Type B pancreatic cell (in vitro differentiated cells): ENCODE measurements at places on chromosomes 5 and 9. TPM values are rescaled to one million over a fixed set of nuclear protein-coding genes. Genes with fewer than 3 reads are reported as not detected.

DNA sequence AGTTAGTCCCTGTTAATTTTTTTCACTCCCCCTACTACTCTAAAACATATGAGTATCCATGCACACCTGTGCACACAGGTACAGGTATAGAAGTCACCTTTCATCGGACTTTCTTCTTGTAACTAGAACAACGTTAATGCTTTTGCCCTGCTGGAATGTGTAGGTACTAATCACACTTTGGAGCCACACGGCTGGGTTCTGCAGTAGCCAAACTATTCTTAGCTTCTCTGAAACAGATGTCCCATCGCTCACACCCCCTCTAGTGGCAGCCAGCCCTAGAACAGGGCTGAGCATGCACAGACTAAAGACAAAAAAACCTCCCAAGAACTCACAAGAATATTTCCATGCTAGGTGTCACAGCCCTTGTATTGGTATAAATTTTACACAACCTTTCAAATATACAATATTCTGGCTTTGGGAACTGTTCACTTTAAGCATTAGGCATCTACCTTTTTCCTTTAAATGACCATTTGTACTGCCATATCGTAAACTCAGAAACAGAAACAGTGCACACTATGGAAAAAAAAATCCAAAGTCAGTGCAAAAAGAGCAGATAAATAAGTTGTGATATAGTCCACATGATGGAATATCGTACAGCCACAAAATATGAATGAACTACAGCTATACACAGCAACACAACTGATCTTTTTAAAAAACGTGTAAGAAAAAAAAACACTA, 64.0 kb downstream of the RETREG1 start:
- H3K27me3 ChIP-seq: no peaks in the 10 kb centered on the region
- peaks cover 4% of the 10 kb centered on the region for H3K4me1 ChIP-seq
- H3K27ac ChIP-seq: no peak overlapping the region
- DNase-seq: no peak

DNA sequence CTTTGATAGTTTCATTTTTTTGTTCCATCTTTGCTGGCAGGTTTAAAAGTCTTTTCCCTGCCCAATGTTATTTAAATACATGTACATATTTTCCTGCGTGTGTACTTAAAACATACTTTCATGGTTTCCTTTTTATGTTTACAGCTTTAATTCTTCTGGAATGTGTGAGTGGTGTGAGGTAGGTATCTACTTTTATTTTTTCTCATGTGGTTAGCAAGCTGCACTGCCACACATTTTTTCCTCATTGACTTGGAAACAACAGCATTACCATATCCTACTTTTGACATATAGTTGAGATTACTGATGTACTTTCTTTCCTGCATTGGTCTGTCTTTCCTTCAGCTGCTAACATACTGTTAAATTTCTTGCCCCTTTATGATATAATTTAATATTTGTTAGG, 51.4 kb upstream of the COL15A1 start:
- H3K36me3 ChIP-seq: no peaks in the 10 kb centered on the region
- no peak overlapping the region for H3K27ac ChIP-seq
- no peak overlapping the region for H3K4me3 ChIP-seq
- no peak for DNase-seq

DNA sequence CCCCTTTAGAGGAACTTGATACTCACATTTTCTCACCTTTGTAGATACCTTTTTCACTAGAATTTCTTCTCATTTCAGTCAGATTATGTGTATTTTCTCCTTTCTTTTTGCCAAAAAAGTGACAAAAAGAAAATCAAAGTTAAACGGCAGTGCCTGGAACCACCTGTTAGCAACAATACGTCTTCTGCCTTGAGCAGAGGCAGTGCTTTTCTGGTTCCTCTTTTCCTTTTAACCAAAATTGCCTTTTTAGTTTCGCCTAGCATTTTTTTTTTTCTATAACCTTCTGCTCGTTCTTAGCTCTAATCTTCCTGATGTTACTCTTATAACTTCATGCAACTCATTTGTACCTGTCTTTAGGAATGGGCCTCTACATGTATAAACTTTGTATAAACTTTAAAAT, 26.1 kb downstream of the SMIM32 start:
- H3K27me3 ChIP-seq: no peaks in the 10 kb centered on the region
- peaks cover 51% of the 10 kb centered on the region for H3K36me3 ChIP-seq
- no peak for DNase-seq
- no peaks in the 10 kb centered on the region for H3K4me1 ChIP-seq
- no peak overlapping the region for H3K4me3 ChIP-seq

GRCh38 chr5:142141463-142141862, 32.9 kb downstream of the NDFIP1 start:
- H3K27ac ChIP-seq: no peak overlapping the region
- DNase-seq: no peak
- H3K4me3 ChIP-seq: no peak overlapping the region
- H3K27me3 ChIP-seq: no peaks in the 10 kb centered on the region
- no peaks in the 10 kb centered on the region for H3K4me1 ChIP-seq
- H3K36me3 ChIP-seq: peaks cover 6% of the 10 kb centered on the region

Gene SURF2
- total RNA-seq: 21.3 and 23.5 TPM in 2 replicates

Gene IARS1
- 125 and 143 TPM in 2 replicates for total RNA-seq

Gene GDF9
- total RNA-seq: 1.4 and 1.5 TPM in 2 replicates

DNA sequence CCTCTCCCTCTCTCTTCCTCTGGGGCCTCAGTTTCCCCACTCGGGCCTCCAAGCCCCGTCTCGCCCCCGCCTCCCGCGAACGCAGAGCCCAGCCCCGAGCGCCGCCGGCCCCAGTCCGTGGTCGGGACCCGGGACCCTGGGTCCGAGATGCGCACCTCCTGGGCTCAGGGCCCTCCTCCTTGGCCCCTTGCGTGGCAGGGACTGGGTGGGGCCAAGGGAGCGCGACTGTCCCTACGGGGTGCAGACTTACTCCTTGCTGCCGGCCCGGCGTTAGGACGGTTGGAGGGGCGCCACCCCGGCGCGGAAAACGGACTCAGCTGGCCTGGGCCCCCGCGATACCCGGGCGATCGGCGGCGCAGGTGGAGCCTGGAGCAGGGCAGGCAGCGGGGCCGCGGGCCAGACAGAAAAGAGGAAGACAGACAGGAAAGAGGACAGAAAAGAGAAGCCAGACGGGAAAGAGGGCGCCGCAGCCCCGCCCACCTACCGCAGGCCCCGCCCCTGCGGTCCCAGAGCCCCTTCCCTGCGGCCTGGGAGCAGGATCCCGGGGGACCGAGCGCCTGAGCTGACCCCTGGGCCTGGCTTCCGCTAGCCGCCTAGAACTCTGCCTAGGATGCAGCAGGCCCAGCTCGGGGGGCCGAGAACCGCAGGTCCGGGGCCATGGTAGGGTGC, at the start of gene GBGT1:
TSS of gene GBGT1 (minus strand) at position 411 of the 669 bp plus-strand sequence. CDS start 1,502 bp downstream, outside the sequence.
- peaks cover 15% of the 10 kb centered on the region for H3K27me3 ChIP-seq
- H3K36me3 ChIP-seq: no peaks in the 10 kb centered on the region
- peak within 1 kb of the TSS; percentile 55 for H3K27ac ChIP-seq
- peaks cover 4% of the 10 kb centered on the region for H3K4me1 ChIP-seq
- DNase-seq: no peak

Gene BARHL1
- 0.14 TPM in 1 of 2 replicates, not detected in the other for total RNA-seq

GRCh38 chr5:151647320-151647861, 39.3 kb downstream of the SPARC start:
- H3K27ac ChIP-seq: no peak overlapping the region
- no peak for DNase-seq
- no peaks in the 10 kb centered on the region for H3K4me1 ChIP-seq
- no peaks in the 10 kb centered on the region for H3K27me3 ChIP-seq
- H3K4me3 ChIP-seq: no peak overlapping the region

DNA sequence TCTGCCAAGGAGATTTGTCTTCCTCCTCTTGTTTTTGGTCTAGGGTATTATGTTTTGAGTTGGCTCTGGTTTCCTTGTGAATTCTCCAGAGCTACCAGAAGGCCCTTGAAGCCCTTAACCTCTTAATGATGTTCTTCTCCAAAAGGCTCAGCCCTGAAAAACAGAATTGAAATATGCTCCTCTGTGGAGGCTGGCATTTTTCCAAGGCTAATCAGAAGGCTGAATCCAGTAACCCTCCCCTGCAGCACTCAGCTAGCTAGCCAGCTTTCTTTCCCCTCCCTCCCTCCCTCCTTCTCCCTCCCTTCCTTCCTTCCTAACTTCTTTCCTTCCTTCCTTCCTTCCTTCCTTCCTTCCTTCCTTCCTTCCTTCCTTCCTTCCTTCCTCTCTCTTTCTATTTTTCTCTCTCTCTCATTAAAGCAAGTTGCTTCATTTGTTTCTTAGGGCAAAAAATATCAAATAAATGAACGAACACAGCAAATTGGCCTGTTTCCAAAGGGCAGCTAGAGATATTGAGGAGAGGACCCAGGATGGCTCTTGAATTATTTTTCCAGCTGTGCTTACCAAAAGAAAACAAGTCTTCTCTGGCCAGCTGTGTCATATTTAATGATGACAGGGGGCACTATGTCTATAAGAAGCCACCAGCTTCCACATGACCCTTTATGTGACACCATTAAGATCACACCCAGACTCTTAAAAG, 38.7 kb downstream of the JAKMIP2 start:
- no peak overlapping the region for H3K4me3 ChIP-seq
- peaks cover 20% of the 10 kb centered on the region for H3K4me1 ChIP-seq
- no peak overlapping the region for H3K27ac ChIP-seq
- DNase-seq: no peak

DNA sequence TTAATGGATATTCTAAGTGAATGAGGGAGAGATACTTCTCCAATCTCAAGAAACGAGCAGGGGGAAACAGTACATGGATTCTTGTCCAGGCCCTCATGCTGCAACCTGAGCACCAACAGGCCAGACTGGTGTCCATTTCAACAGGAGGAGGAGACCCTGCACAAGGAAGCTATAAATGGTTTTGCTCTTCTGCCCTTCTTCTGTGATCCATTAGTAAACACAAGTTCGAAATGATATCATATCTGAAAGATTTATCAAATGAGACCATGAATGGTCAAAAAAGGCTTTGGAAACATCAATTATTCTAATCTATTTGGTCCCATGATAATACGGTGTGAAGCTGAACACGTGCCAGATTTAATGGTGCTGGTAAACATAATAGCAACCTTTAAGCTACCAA, 109.8 kb downstream of the NR6A1 start:
- peaks cover 43% of the 10 kb centered on the region for H3K4me1 ChIP-seq
- H3K27ac ChIP-seq: peak overlapping the region; percentile 98
- no peaks in the 10 kb centered on the region for H3K27me3 ChIP-seq
- DNase-seq: no peak

- no peak for DNase-seq
- no peaks in the 10 kb centered on the region for H3K36me3 ChIP-seq
- H3K27me3 ChIP-seq: peaks cover 21% of the 10 kb centered on the region
- peaks cover 20% of the 10 kb centered on the region for H3K4me1 ChIP-seq
- H3K4me3 ChIP-seq: peak overlapping the region; percentile 63
- peak overlapping the region; percentile 90 for H3K27ac ChIP-seq
These were observed 12.1 kb downstream of the PCDH1 start for GRCh38 chr5:141866096-141866495.

DNA sequence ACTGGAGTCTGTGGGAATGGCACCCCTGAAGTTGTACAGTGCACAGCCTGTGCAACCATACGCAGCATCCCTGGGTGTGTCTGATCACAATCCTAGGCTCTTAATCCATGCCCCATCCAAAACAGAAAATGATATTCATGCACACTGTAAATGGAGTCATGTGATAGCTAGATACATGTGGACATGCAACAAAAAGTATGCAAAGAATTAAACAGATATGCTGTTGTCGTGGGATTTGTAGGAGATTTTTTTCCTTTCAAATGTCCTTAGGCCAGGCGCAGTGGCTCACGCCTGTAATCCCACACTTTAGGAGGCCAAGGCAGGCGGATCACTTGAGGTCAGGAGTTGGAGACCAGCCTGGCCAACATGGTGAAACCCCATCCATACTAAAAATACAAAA, 36.1 kb downstream of the PRRX2 start:
- H3K36me3 ChIP-seq: no peaks in the 10 kb centered on the region
- no peak overlapping the region for H3K4me3 ChIP-seq
- no peak for DNase-seq
- no peak overlapping the region for H3K27ac ChIP-seq
- H3K27me3 ChIP-seq: peaks cover 21% of the 10 kb centered on the region

- H3K4me3 ChIP-seq: no peak overlapping the region
- no peaks in the 10 kb centered on the region for H3K27me3 ChIP-seq
- H3K27ac ChIP-seq: peak overlapping the region; percentile 42
- peaks cover 10% of the 10 kb centered on the region for H3K36me3 ChIP-seq
These were observed 38.2 kb downstream of the CLINT1 start for GRCh38 chr5:157820593-157821252.

DNA sequence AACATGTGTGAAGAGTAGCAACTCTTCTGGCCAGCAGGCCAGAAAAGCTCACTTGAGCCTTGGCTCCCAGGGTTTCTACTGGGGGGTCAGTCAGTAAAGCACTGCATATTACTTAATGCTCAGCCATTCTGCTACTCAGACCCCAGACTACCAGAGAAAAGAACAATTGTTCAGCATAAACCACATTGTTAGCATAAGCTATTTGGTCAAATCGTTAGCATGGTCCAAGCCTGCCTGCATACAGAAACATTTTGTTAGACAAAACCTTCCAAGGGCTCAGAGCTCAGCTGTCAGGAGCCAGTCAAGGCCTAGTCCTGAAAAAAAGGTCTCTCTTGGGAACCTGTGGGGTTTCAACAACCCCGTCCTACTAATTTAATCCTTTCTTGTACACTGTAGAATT, 449.3 kb downstream of the PRR16 start:
- H3K27ac ChIP-seq: no peak overlapping the region
- no peaks in the 10 kb centered on the region for H3K4me1 ChIP-seq
- no peaks in the 10 kb centered on the region for H3K36me3 ChIP-seq
- no peaks in the 10 kb centered on the region for H3K27me3 ChIP-seq
- no peak overlapping the region for H3K4me3 ChIP-seq

Gene ENTREP1
- total RNA-seq: 3.0 and 4.1 TPM in 2 replicates

- H3K4me3 ChIP-seq: no peak overlapping the region
- peaks cover 12% of the 10 kb centered on the region for H3K36me3 ChIP-seq
- H3K27me3 ChIP-seq: no peaks in the 10 kb centered on the region
- H3K27ac ChIP-seq: no peak overlapping the region
These were observed 47.8 kb downstream of the PLEKHG4B start for GRCh38 chr5:139579-140442.

Gene C9orf50
- not detected in 2 replicates for total RNA-seq

Gene MSX2
- 55.6 and 69.7 TPM in 2 replicates for total RNA-seq

DNA sequence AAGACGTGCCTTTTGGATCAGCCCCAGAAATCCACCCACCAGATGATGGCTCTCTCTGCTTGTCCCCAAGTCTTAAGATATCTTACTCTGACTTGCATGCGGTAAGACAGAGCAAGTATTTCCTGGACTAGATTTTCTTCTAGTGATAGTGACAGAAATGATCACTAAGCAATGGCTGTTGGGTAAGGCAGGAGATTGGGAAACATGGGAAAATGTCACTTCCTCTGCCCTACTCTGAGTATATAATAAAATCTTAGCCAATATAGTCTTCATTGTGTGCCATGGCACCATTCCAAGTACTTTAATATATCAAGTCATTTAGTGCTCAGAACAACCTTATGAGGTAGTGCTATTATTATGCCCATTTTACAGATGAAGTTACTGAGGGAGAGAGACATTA, 31.0 kb upstream of the GNA14 start:
- DNase-seq: no peak
- no peak overlapping the region for H3K27ac ChIP-seq
- no peaks in the 10 kb centered on the region for H3K36me3 ChIP-seq
- H3K27me3 ChIP-seq: no peaks in the 10 kb centered on the region

- H3K27me3 ChIP-seq: no peaks in the 10 kb centered on the region
- DNase-seq: no peak
- H3K4me3 ChIP-seq: no peak overlapping the region
- peaks cover 5% of the 10 kb centered on the region for H3K4me1 ChIP-seq
- peak overlapping the region; percentile 12 for H3K27ac ChIP-seq
These were observed 45.1 kb upstream of the GLIS3 start for GRCh38 chr9:4344946-4345345.
